H7 (cell line): ENCODE measurements at places on chromosomes 12 and 14. TPM values are rescaled to one million over a fixed set of nuclear protein-coding genes. Genes with fewer than 3 reads are reported as not detected.

The CELA1 gene
- not detected in 2 replicates for total RNA-seq

- DNase-seq, result no peak
Measured at GRCh38 chr12:103640831-103641230, 53.8 kb downstream of the STAB2 start.

The GALNT16 gene
- total RNA-seq, result 1.2 and 2.0 TPM in 2 replicates

GRCh38 chr12:112685321-112685720 lies 106.2 kb upstream of the RPH3A start:
- DNase-seq, result no peak

The LRP1 gene
- 17.3 and 23.9 TPM in 2 replicates for total RNA-seq

- DNase-seq, result no peak
Measured at GRCh38 chr12:13187399-13187798, 9.1 kb upstream of the EMP1 start.

DNA sequence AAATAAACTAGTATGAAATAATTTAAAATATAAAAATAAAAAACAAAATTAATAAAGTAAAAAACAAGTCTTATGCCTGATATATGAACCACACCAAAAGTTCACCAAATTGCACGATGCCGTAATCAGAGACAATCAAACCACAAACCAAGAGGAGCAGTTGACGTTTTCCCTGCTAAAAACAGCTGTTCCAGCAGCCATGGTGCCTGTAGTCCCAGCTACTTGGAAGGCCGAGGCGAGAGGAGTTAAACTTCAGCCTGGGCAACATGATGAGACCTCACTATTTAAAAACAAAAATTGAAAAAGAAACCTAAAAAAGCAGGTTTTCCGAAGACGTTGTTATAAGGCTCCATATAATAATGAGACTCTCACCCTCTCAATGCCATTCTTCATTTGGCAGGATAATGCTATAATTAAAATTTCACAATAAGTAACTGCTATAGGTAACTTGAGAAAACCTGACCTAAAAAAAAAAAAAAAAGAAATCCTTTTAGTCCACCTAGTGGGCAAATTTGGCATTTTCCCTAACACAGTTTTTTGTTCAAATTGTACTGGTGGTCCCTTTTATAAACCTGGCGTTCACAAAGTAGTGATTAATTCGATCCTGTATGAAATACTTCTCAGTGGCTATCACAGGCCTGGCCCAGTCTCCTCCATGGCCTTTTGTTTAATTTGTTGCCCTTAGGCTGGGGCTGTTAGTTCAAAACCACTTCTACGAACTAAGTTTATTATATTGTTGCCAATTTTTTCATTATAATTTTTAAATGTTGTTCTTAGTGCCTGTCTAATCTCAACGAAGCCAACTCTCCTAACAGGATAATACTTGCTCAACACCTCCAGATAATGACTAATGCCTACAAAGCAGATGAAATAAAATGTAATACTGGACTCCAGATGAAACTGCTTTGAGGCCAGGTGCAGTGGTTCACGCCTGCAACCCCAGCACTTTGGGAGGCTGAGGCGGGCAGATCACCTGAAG lies 62.1 kb downstream of the TNFAIP2 start:
- DNase-seq, result peak; percentile 55

DNA sequence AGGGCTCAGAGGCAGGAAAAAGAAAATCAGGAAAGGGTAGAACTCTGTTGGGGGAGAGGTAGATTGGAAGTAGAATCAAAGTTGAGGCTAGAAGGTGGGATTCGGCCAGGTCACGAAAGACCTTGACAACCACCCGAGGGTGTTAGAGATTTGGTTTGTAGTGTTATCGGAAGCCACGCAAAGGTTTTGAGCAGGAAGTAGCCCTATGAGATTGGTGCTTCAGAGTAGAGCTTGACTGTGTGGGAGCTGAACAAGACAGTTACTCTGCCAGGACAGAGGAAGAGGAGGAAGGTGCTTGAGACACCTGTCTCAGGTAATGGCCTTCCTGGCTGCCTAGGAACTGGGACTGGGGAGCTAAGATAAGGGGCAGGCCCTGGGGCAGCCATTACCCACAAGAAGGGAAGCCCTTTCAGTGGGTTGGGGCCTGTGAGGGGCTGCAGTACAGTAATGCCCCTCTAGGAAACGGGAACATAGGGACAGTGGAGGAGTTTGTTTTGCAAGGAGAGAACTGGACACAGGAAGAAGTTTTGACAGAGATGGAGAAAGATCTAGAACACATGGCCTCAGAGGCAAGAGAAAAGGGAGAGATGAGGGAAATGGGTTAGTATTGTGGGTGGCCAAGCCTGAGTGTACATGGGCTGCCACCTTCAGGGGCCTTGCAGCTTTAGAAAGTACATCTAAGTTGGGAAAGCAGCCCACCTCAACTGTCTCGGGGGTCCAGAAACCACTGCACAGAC lies 73.5 kb downstream of the RIN3 start:
- no peak for DNase-seq

GRCh38 chr14:62694075-62694474 lies 351.2 kb downstream of the KCNH5 start:
- no peak for DNase-seq

The CCDC177 gene
- 0.04 and 0.17 TPM in 2 replicates for total RNA-seq

DNA sequence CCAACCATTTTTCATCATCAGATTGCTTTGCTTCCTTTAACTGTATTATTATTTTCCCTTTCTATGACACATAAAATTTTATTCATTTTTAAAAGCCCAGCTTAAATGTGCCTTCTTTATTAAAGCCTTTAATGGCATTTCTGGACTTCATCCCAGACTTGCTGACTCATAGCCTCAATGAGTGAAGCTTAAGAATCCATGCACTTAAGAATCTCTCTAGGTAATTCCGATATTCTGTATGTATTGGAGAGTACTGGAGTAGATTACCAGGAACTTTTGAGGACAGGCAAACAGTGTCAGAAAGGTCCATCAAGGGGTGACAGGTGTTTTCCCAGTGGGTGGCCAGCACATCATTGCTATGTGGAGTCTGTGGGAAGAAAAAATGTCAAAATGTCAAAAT lies 107.9 kb downstream of the PTPRQ start:
- no peak for DNase-seq

DNA sequence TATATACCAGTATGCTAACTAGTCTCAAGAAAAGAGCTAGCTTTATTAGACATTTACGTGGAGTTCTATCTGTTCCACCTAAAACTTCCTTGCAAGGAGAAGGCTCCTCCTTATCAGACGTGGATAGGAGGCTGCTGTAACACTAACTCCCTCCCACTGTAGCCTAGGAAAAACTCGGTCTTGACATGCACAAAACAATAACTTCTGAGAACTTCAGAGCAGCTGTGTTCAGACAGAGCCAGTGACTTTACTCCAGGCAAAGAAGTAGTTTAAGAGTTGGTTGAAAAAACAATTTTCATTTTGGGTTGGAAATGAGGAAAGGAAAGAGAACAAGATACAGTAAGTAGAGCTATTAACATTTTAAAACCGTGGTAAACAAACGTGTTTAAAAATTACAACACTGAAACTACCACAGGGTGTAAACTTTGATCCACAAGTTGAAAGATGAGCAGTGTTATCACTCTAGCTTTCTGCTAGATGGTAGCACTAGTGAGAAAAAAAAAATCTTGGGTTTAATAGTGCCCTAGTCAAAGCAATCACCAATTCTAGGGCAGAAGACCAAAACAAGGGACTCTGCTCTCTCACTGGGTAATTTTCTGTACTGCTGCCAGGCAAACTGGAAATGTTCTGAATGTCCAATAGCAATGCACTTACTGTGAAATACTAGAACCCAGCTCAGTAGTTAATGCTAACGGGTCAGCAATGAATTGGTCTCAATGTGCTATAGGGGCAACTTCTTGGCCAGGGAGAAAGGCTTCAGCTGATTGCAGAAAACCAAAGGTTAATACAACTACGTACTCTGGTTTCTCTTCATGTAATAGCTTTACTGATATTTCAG lies 2.4 kb downstream of the ATF7 start:
- DNase-seq, result peak; percentile 16

The GYS2 gene
- not detected in 2 replicates for total RNA-seq
